ENCODE measurements at places on chromosomes 16 and 17.

GRCh38 chr17:7744416-7744815, 26.9 kb downstream of the DNAH2 start:
- no peak for DNase-seq

DNA sequence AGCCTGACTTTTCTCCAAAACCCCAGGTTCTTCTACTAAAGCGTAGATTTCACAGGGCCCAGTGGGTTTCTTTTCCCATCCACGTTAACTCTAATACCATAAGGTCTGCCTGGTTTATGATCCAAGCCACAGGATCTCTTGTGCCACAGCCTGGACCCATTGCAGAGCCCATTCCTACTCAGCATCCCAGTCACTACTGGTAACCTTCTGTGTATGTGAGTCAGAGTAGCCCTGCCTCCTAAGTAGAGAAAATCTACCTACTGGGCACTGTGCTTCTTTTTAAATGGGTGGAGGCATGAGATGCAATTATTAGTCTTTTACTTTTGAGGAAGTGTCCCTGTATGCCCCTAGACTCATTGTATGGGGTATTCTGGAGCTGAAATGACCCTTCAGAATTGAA, 13.5 kb downstream of the CCL11 start:
- no peak for DNase-seq

GRCh38 chr16:18959031-18959505, 24.7 kb upstream of the TMC7 start:
- DNase-seq = no peak

DNA sequence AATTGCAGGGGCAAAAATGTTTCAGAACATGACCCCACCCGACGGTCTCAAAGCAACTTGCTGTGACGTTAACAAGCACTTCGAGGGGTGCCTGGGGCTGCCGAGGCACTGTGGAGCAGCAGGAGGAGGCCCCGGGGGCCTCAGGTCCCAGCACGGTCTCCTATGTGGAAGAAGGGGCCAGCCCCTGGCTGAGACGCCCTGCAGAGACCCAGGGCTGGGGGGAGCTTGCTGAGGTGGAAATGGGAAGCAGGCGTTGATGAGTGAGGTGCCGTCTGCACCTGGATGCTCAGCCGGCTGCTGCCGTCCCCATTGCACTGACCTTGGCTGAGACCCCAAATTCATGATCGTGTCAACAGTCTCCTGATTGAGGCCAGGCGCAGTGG, 46.5 kb downstream of the NT5M start:
- DNase-seq = no peak

DNA sequence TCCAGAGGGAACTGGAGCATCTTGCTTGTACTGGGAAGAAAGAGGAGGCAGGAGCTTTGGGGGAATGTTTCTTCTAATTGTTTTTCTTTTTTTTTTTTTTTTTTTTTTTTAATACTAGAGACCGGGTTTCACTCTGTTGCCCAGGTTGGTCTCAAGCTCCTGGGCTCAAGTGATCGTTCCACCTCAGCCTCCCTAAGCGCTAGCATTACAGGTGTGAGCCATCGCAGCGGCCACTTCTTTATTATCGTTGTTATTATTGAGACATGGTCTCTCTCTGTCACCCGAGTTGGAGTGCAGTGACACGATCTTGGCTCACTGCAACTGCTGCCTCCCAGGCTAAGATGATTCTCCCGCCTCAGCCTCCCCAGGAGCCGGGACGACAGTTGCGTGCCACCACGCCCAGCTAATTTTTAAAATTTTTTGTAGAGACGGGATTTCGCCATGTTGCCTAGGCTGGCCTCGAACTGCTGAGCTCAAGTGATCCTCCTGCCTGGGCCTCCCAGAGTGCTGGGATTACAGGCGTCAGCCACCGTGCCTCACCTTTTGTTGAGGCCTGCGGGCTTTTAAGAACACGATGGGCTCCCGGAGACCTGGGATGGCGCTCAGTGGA, 137.3 kb upstream of the GSE1 start:
- DNase-seq = no peak

DNA sequence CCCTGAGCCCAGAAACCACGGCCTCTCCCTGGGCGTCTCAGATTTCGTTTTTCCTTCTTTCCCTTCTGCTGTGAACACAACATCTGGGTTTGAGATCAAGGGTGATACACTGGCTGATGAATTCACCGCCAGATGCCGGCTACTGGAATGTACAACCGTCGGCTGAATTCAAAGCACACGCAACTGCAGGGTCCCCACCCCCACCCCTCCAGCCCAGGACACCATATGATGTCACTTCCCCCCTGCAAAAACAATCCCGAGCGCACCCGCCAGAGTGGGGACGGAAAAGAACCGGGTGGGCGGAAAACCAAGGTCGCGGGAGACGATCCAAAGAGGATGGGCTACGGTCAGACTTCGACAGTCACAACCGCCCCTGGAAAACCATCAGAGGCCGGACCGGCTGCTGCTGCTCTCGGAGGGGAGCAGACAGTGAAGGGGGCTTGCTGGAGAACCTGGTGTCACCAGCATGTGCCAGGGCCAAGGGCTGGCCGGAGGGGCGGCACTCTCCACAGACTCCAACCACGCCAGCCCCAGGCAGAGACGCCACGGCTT, 23.3 kb downstream of the CEP295NL start:
- no peak for DNase-seq

- no peak for DNase-seq
Observed at GRCh38 chr17:19384723-19385391, 2.1 kb downstream of the MFAP4 start.

DNA sequence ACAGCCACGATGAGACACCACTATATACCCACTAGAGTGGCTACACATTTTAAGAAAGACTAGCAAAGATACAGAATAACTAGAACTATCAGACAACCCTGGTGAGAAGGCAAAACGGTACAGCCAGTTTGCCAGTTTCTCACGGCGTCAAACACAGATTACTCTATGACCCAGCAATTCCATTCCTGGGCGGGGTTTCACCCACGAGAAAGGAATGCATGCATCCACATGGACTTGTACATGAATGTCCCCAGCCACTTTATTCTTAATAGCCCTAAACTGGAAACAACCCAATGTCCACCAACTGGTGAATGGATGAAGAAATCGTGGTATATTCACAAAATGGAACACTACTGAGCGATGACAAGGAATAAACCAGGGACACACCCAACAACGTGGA, 74.5 kb downstream of the MYH10 start:
- DNase-seq = no peak

GRCh38 chr17:68319410-68320162, 28.3 kb downstream of the ARSG start:
- DNase-seq = no peak

- no peak for DNase-seq
Observed at GRCh38 chr17:74271281-74271680, 2.8 kb upstream of the DNAI2 start.

GRCh38 chr17:69331756-69332155, 4.8 kb upstream of the ABCA5 start:
- no peak for DNase-seq

- no peak for DNase-seq
Observed at GRCh38 chr17:75289832-75290337, 652 bp upstream of the SLC25A19 start.

DNA sequence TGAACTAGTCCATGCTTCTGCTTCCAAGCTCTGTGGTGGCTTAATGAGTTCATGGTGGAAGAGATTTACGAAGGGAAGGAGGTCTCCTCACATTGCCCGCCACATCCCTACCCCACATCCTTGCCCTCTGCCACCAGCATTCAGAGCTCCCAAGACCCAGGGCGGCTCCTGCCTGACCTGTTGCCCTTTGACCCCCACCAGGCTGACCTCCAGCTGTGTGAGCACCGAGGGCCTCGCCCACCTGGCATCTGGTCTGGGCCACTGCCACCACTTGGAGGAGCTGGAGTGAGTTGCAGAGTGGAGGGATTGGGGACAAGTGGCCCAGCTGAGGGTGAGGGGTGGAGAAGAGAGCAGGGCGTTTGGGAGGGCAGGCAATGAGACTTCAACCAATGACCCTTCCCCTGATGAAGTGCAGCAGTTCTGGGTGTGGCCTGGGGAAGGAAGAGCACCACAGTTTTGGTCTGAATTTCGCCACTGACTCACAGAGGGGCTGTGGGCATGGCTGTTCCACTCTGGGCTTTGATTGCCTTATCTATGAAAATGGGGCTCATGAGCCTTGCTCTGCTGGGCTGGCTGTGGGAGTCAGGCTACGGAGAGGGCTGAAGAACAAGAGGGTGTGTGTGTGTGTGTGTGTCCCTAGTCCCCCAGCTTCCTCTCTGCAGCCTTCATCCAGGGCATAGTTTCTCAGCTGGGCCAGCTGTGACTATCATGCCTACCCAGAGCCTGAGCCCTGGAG, 22.6 kb upstream of the CPNE2 start:
- no peak for DNase-seq

GRCh38 chr17:8387914-8388651, 5.1 kb upstream of the RPL26 start:
- DNase-seq = no peak

GRCh38 chr17:2950846-2951245, 112.6 kb downstream of the OR1D5 start:
- DNase-seq = no peak

GRCh38 chr17:51730303-51731050, 428.0 kb downstream of the CA10 start:
- DNase-seq = no peak

DNA sequence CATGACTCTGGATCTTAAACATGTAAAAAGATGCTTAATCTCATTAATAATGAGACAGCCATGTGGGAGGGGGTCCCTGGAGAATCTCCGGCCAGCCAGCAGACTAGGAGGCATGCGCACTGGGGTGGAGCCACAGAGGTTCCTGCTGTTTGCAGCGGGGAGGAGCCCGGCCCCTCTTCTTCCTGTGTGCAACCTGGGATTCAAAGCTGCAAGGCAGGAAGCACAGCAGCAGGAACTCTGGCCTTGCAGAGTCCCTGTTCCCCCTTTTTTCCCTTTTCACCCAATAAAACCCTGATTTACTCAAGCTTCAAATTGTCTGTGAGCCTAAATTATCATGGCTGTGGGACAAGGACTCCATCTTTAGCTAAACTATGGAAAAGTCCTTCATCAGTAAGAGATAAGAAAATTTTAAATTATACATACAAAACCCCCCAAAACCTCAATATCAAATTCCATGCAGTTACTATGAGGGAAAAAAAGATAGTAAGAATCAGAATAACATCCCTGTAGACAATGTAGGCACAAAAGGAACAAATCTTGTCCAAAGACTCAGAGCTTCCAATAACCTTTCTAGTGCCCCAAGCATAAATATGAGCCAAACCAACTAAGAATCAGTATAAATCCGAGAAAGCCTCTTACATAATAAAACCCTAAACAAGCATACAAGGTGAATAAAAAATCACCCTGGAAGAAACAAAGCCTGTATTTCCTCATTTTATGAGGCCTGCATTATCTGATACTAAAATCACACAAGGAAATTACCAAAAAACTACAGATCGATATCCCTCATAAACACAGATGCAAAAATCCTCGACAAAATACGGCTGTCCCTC, 12.1 kb downstream of the CFDP1 start:
- DNase-seq = no peak

DNA sequence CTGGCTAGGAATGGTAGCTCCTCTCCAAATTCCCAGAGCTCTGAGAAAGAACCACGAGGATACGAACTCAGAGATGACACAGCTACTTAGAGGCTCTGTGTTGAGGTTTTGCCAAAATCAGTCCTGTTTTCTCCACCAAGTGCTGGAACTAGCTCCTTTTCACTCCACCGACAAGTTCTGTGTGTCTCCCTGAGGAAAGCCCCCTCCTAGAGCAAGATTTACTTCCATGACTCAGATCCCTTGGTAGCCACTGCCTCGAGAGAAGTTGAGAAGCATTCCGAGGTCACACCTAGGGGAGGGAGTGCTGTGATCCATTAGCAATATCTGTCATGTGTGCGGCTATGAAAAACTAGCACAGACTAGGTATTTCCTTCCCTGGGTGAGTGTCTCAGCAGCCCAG, 30.6 kb downstream of the IL21R start:
- DNase-seq = no peak

- DNase-seq = no peak
Observed at GRCh38 chr16:76955629-76956028, 235.4 kb upstream of the MON1B start.

GRCh38 chr16:30758988-30759491, 2.8 kb downstream of the CFAP119 start:
- DNase-seq = no peak

DNA sequence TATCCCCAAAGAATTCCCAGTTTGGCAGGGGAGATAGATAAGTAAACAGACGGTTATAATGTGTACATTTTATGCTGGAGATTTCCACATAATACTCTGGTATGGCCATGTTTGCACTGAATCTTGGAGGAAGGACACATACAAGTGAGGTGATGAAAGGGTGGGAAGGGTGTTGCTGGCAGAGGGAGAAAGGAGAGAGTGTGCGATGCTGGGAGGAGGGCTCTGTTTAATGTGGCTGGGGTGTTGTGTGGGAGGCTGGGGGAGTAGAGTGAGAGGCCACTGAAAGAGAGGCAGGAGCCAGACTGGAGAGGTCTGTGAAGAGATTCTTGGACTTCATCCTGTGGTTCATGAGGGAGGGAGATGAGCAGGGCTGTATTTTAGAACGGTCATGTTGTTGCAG, 87.6 kb downstream of the SPACA3 start:
- no peak for DNase-seq

DNA sequence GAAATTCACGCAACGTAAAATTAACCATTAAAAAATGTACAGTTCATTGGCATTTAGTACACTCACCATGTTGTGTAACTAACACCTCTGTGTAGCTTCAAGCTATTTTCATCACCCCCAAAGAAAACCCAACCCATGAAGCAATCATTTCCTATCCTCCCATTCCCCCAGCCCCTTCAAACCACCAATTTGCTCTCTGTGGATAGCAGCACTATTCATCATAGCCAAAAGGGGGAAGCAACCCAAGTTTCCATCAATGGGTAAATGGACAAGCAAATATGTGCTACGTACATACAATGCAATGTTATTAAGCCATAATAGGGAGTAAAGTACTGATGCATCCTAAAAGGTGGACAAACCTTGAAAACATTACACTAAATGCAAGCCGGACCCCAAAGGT, 10.9 kb upstream of the KRT222 start:
- DNase-seq = no peak

DNA sequence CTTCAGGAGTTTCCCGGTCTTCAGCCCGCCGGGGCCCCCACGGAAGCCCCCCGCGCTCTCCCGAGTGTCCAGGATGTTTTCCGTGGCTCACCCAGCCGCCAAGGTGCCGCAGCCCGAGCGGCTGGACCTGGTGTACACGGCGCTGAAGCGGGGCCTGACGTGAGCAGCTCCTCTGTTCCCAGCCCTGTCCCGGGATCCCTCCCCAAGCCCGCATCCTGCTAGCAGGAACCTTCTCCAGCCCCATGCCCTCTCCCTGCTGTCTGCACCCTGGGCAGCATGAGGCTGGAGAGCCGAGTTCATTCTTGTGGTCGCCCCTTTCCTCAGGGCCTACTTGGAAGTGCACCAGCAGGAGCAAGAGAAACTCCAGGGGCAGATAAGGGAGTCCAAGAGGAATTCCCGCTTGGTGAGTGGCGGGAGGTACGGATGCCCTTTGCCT, 10.1 kb downstream of the RIPOR1 start:
- no peak for DNase-seq

GRCh38 chr16:29126057-29126494, 141.2 kb downstream of the LAT start:
- DNase-seq = no peak

Measured in NCI-H1417 treated with DMSO at 0.1 percent for 48 hours (cell line).